BE2C (cell line): ENCODE measurements at places on chromosomes 12 and 14.

DNA sequence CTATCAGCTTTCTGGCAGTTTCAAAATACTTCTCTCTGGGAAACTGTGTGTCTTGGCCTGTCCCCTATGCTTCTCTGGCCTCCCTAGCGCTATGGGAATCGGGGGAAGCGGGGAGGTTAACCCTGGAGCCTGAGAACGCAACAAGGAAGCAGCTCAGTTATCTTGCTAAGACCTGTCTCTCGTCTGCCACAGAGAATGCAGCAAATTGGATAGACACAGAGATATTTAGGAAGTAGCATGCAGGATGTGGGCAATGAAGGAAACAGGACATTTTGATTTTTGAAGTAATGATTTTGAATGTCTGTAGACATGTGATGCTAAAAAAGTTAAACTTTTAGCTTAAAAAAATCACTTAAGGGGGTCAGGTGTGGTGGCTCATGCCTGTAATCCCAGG, 6.6 kb upstream of the CALCOCO1 start:
- no peak for DNase-seq

GRCh38 chr12:778615-779014, 26.2 kb downstream of the WNK1 start:
- DNase-seq = no peak

DNA sequence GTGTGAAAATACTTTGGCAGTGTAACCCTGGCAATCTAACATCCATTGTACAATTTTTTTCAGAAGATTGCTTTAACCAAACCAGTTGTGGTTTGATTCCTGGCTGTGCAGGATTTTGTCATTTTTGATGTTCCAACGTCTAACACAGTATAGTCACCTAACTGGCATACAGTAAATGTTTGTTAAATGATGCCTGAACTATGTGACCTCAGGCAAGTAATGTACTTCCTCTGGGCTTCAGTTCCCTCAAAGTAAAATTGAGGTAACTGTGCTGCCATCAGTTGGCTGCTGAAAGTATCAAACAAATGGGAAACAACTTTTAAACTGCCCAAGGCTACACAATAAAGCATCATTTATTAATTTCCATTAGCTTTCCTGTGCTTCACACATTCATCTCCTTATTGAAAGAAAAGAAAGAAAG, 4.3 kb downstream of the TM7SF3 start:
- DNase-seq = no peak

DNA sequence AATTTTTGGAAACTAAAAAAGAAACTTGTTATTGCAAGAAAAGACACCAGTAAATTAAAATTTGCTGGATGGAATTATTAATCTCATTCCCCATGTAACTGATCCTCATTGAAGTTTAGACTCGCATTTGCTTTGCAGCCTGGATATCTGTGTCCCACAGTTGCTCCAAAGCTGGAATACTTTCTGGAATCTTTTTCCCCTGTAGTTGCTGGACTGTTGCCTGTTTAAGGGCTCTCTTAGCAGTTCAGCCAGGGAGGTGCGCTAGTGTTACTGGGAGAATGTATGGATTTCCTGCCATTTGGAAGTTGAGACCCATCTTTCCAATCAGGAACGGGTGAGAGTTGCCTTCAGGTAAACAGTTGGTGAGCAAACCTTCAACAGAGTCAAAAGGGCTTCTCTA, 20.3 kb downstream of the BCL2L14 start:
- DNase-seq = no peak

DNA sequence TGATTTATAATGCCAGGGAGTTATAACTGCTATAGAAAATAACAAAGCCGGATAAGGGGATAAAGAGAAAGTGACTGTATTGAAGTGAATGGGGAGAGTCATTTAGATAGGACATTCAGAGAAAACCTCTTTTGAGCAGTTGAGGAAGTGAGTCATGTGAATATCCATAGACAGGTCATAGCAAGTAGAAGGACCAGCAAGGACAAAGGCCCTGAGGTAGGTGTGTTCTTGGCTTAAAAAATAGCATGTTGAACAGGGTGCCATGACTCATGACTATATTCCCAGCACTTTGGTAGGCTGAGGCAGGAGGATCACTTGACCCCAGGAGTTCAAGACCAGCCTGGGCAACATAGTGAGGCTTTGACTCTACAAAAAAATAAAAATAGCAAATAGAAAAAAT, 51.5 kb upstream of the RAP1B start:
- DNase-seq = no peak

- no peak for DNase-seq
Observed at GRCh38 chr12:50110127-50110761, 1.8 kb upstream of the COX14 start.

- no peak for DNase-seq
Observed at GRCh38 chr12:113056631-113057488, at the start of gene DTX1. TSS of gene DTX1 (plus strand) at chr12:113056730. CDS start at chr12:113058193, 1,463 bp downstream.

DNA sequence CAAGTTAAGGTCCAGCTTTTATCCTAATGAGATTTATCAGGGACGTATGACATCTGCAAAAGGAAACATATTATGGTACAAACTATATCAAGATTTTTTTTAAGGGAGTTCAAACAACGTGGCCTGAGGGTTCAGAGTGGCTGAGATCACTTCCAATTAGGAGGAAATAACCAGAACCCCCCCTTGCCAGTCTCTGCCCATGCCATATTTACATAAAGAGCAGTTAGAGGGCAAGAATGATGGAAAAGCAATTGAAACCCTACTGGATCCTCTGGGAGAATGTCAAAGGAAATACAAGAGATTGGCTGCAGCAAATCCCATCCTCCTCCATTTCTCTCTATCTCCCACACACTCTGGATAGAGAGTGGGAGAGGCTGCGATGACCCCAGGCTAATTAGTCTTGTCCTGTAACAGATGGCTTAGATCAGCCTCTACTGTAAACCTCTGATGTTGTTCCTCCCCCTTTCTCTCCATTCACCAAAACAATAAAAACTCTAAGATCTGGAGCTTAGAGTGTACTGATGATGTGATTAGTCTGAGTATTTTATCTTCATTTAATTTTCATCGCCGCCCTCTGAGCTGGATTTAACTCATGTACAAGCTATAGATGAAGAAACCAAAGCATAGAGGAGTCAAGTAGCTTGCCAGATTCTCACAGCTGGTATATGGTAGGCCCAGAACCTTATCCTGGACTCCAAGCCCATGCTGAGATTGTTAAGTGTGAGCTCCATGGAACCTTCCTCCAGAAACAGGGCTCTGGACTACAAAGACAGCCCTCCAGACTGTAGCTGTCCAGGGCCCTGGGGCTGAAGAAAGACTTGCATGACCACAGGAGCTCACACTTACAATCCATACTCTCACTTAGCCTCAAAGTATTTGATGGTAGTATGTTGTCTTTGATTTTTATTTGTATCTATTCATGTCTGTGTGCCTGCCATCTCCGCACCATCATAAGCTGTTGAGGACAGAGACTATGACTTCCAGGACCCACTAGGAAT, 54.1 kb upstream of the GNG2 start:
- peak; percentile 61 for DNase-seq

- DNase-seq = no peak
Observed at GRCh38 chr14:97250931-97251330, 453.7 kb downstream of the VRK1 start.

GRCh38 chr14:38721822-38722431, 381.1 kb downstream of the SEC23A start:
- DNase-seq = peak; percentile 60

DNA sequence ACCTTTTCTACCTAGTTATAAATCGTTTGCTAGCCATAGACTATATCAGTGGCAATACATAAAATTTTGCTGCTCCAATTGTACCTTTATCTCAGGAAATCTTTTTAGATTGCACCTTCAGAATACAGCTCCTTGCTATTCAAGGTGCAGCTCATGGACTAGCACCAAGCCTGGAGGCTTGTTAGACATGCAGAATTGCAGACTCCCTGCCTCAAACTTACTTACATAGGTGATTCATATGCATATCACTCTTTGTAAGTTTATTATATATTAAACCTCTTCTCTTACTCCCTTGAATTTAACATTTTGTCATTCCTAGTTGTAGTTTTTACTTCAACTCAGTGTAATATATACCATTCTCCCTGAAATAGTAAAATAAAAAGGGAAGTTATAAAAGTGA, 195.4 kb upstream of the PDZRN4 start:
- DNase-seq = no peak

- DNase-seq = no peak
Observed at GRCh38 chr14:94394581-94395207, 6.3 kb upstream of the SERPINA1 start.

GRCh38 chr12:20188930-20189653, 179.2 kb upstream of the PDE3A start:
- no peak for DNase-seq

DNA sequence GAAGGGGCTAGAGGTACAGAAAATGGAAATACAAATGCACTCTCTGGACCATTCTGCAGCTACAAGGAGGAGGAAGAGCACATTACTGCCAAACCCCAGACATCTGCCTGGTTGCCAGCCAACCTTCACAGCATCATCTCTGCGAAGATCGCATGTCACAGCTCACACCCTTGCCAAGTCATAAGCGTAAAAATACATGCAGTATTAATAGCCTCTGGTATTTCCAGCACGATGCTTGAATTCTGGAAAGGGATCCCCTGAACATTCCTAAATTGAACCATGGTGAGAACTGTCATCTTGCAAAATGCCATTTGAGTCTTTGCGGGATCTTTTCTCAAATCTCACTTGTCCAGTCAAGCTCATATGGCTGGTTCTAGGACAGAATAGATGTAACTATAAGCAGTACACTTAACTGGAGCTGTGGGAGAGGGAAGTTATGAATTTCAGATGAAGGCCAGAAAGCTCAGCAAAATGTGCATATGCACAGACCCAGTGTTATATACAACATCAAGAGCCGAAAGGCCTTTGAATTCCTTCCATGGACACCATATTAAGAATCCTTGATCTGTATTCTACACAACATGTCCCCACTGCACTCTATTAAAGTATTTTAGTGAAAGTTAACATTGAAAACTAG, 211.6 kb downstream of the DUSP6 start:
- no peak for DNase-seq

- no peak for DNase-seq
Observed at GRCh38 chr12:119932921-119933320, 55.8 kb upstream of the CIT start.

DNA sequence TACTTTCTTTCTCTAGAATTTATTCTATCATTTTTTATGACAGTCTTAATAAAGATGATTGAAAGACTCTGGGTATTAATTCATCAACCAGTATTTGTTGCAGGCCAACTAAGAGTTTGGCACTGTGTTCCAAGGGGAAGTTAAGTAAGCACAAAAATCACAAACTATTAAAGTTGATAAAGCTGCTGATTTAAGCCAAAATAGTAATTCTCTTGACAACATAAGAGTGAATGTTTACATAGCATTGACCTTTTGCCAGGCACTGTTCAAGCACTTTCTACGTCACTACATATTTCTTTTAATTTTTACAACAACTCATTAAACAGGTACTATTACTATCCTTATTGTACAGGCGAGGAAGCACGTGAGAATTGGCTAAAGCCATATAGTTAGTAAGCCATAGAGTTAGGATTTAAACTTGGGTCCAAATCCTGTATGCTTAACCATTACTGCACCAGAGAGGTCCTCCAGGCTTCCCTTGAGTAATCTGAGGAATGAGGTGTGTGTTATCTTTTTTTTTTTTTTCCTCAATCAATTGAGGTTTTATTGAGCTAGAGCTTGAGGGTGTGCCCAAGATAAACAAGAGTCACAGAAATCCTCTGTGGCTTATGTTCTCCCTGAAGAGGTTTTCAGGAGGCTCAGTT, 1009.6 kb downstream of the DIO2 start:
- no peak for DNase-seq

- DNase-seq = no peak
Observed at GRCh38 chr12:86261142-86261541, 5.0 kb upstream of the MGAT4C start.

- no peak for DNase-seq
Observed at GRCh38 chr12:99916555-99916954, 68.2 kb downstream of the ANKS1B start.

GRCh38 chr14:72788972-72789728, 104.8 kb downstream of the DPF3 start:
- DNase-seq = peak; percentile 76

- peak; percentile 47 for DNase-seq
Observed at GRCh38 chr12:7155471-7156034, 25.4 kb downstream of the CLSTN3 start.

DNA sequence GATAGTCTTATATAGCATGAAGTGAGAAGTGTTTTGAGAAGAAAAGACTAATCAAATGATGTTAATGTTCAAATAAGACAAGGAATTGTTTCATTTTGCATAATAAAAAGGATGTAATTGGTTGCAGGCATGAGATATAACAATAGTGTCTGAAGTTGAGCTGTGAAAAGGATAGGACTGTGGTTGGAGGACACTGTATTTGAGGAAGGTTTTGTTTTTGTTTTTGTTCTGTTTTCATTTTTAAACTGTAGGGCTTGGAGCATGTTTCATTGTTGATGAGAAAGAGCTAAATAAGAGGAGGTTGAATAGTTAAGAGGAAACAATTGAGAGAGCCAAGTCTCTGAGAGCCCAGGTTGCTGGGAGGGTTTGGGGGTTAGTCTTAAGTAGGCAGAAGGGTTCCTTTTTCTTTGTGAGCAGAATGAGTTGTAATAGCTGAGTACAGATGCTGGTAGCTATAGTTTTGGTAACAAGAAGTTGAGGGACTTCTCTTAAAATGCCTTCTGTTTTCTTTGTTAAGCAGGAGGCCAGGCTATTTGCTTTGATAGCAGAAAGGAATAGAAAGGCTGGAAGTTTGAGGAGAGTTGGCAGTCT, 58.4 kb downstream of the CCDC91 start:
- no peak for DNase-seq

DNA sequence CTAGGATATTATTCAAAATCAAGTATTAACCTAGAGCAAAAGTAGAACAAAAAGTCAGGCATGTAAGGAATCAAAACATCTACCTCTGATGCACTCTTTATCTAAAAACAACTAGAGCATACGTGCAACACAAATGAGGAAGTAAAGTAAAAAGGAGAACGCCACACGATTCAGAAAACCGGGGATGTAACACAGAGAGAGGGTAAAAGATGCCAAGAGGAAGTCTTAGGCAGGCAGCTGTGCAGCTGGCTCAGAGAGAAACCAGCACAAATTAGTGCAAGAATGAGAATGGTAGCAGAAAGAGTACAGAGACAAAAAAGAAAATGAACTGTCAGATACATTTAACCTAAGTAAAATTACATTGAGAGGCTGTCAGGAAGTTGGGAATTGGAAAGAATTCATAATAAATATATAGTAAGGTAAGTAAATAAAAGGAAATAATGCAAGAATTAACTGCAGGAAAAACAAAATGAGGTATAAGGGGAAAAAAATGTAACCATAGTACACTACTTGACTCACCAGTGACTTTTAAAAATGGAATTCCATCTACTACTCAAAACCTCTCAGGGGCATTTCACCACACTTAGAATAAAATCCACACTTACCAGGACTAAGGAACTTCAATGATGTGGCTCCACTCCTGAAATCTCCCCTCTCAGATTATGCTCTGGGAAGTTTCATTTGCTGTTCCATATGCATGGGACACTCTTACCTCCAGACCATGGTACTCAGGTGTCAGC, 17.1 kb downstream of the BCAT1 start:
- no peak for DNase-seq

GRCh38 chr14:76307786-76308780, 67.9 kb upstream of the ESRRB start:
- no peak for DNase-seq
